T follicular helper cell (primary cell): ENCODE measurements at places on chromosomes 12 and 14.

DNA sequence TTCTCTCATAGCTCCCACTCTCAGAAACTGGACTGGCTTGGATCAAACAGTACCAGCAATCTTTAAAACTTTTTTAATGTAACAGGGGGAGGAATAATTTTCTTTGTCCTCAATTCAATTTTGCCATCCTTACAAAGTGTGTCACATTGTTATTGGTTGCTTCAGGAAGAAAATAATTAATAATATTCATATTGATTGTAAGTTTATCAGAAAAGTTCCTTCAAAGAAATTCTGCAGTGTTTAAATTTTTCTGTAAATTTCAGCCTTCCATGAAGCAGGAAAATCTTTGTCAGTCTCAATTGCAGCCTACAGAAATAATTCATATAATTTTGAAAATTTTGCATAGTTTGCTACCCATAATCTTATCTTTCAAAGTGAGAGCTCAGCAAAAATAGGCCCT, 1119.1 kb upstream of the ATXN7L3B start:
- DNase-seq: no peak

GRCh38 chr12:77189901-77190416, 124.6 kb upstream of the E2F7 start:
- no peak for DNase-seq

GRCh38 chr12:131511391-131511802, 199.5 kb upstream of the SFSWAP start:
- DNase-seq: no peak

- no peak for DNase-seq
These were observed 55.0 kb downstream of the PAX9 start for GRCh38 chr14:36716614-36717184.
